Kidney glomerular epithelial cell (primary cell): ENCODE measurements at places on chromosomes 2 and 18.

DNA sequence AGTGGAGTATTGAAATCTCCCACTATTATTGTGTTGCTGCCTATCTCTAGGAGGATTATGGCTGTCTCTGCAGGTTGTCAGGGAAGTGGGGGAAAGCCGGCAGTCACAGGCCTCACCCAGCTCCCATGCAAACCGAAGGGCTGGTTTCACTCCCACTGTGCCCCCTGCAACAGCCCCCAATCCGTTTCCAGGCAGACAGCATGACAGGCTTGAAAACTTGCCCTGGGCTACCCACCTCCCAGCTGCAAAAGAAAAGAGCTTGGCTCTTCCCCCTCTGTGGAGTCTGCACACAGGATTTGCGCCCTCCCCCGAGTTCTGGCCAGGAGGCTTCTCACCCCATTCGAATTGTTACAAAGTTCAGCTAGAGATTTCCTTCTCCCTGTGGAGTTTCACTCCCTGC is 87.4 kb upstream of the MSTN start:
- no peak for DNase-seq

DNA sequence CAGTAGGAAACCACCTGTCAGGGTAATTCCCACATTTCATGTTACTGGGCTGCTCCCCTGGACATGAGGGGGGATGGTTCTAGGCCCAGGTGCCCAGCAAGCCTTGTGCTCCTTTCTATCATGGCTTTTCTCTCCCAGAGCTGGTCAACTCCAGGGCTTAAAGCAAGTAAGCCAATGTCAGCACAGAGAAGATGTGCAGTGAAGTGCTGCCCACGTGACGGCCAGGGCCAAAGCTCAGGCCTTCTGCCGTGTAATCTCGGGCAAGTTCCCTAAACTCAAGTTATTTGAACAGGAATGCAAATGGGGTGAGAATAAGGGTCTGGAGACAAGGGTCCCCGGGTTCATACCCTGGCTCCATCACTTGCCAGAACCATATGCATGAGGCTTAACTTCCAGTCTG is 16.5 kb downstream of the SFXN5 start:
- DNase-seq = no peak

- no peak for DNase-seq
Observed at GRCh38 chr2:85924522-85924921, 35.7 kb upstream of the ST3GAL5 start.

- DNase-seq = no peak
Observed at GRCh38 chr2:145016711-145017110, 496.8 kb upstream of the ZEB2 start.

DNA sequence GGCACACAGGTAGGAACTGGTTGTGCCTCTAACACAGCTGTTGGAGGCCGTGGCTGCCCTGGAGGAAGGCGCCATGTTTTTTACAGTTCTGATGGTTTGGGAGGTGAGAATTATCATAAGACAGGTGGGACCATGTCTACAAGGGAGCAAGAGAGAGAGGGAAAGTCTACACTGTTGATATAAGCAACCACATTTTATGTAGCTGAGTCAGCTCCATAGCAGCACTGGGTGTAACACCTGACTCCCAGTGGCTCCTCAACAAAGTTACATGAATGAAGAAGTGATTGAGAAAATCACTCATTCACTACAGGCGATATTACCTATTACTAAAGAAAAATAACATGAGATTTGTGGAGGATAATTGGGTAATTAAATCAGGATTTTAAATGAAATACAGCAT is 41.3 kb upstream of the ACAA2 start:
- no peak for DNase-seq

DNA sequence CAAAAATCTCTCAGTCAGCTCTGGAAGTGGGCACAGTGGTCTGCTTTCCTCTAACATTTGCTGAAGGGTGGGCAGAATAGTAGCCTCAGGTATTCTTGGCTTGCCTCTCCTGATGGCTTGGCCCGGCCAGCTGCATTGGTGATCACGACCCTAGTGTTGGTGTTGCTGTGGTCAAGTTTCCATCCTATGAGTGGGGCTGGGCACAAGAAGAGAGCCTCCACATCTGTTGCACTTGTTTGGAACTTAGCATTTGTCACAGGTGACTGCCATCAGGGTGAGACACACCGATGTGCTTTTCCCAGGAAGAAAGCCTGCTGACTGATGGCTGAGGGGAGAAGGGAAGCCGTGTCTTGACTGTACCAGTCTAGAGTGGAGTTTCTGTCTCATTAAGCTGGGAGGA is 33.1 kb upstream of the SNORC start:
- DNase-seq = no peak

DNA sequence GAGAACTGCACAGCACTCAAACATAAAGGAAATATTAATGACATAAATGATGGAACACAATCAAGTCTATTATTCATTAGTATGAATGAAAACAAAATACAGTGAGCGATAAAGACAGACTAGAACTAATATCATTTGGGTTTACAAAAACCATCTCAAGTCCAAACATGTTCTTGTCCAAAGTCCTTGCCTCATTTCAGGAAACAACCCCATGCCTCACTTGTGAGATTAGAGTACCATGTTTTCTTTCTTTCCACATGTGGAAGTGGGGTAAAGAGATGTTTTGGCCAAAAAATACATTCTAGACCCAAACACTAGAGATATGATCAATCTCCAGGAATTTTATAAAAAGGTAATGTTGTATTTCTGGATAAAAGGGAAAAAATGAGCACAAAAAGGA is 53.3 kb upstream of the NFE2L2 start:
- DNase-seq = no peak

DNA sequence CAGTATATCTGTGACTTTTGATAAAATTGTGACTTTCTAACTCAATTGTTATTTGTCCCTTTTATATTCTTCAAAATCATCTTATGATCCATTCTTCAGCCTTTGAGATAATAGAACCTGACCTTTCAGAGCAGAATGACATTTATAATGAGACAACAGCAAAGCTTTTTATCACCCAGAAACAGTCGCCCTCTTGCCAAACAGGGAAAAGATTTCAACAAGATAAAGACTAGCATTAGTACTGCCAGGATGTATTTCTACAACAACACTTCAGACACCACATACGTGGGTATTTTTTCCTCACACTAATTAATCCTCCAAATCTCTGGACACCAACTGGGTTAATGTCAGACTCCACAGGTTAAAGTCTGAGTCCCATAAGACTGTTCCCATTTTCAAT is 249.0 kb downstream of the ZNF804A start:
- DNase-seq = no peak

DNA sequence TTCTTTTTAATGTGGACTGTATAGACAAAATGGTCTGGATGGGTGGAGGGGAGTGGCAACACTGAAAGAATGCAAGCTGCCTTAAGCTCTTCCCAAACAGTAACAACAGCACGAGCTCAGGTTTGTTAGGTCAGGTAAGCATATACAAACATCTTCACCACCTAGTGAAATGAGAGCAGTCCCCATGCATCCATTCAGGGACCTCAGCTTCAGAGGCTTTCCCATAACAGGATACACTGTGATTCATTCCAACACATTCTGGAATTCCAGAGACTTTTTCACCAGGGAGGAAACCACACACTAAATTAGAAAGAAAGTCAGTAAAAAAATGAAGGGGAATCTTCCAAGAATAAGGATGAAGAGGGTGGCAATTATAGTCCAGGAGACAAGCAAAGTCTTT is 50.4 kb upstream of the BZW1 start:
- peak; percentile 50 for DNase-seq
